AG04450 (cell line): ENCODE measurements at places on chromosomes 5 and 9.
A peak's percentile ranks its signal among the peaks of the same experiment; 100 is the strongest.

DNA sequence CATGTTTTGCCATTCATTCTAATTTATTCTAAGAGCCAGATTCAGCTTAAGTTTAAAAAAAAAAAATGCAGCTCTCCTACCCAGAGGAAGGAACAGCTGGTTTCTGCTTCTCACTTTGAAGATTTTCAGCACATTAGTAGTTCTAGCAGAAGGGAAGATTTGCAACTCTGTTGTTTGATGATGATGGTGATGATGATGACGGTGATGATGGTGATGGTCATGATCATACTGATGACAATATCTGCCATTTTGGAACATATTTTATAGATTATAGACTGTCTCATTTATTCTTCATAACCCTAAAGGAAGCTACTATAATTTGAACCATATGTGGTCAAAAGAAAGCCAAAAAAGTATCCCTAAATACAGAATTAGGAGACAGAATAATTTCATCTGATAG, 7.9 kb upstream of the MED10 start:
- no peak for DNase-seq

- DNase-seq: peak; percentile 81
These were observed 116.8 kb downstream of the MACIR start for GRCh38 chr5:103375350-103375749.

- DNase-seq: peak; percentile 43
These were observed 4.2 kb downstream of the SKP2 start for GRCh38 chr5:36156121-36156601.

GRCh38 chr5:130155345-130156011, 251.2 kb downstream of the CHSY3 start:
- DNase-seq: no peak

DNA sequence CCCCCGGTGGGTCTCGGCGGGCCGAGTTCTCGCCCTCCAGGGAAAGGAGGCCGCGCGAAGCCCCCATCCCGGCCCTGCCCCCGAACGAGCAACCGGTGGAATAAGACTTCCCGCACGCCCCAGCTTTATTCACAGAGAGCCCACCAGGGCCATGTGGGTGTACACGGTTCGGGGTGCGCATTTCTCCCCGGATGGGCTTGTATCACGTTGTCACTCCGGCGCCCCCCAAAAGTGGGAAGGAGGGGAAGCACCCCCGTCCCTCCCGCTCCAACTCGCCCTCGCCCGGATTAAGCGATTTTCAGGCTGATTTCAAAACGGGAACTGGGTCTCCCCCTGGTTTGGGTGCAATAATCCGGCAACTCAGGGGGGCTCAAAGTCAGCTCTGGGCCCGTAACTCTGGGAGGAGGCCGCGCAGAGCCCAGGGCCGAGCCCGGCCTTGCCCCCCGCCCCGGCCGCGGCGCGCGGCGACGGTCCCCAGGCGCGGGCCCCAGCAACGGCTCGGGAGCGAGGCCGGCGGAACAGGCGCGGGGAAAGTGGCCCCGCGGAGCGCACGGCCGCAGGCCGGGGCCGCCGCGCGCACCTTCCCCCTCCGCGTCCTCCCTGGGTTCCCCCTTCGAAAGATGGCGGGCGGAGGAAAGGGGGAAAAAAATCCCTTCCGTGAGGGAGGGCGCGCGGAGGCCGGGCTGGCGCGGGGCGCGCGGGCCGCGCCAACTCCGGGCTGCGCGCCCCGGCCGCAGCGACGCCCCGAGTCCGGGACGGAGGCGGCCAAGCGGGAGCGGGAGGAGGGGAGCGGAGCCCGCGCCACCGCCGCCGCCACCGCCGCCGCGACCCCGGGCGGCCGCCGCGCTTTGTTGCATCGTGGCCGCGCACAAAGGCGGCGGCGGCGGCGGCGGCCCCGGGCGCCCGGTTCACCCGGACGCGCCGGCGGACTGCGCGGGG, 644 bp downstream of the BRD3 start:
- DNase-seq: no peak

- DNase-seq: no peak
These were observed 20.1 kb downstream of the SYK start for GRCh38 chr9:90821697-90822096.

DNA sequence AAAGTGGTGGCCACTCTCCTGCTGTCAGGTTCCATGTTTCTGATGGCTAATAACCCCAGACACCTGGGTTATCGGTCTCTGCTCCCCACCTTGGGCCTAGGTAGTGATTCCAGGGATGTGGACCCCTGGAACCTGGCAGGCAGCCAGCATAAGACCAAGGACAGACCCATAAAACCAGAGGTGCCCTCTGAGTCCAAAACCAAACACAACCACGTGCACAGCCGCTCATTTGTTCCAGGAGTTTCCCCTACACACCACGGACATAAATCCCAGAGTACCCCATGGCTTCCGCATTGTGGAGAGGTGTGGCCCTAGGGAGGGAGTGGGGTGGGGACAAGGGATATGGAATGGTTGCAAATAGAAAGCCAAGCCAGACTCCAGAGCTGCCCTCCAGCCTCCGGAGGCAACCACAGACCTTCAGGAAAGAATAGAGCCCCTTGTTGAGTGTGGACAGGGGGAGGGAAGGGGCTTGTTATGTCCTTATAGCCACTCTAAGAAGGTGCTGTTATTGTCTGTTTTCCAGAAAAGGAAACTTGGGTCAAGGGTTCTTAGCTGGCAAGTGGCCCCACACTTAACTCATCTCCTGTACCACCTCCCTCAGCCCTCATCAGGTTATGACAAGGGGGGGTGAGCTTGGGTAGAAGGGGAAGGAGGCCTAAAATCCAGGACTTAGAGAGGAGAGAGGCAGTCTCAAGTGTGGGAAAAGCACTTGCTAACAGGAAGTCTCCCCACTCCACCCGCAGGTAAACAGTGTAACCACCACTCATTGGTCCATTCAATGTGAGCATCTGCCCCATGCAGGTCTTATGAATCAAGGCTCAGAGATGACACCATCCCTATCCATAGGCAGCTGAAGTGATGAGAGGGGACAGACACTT, 23.6 kb upstream of the CYSTM1 start:
- DNase-seq: no peak

- DNase-seq: no peak
These were observed 58.1 kb downstream of the ANGPTL2 start for GRCh38 chr9:127064335-127064734.

DNA sequence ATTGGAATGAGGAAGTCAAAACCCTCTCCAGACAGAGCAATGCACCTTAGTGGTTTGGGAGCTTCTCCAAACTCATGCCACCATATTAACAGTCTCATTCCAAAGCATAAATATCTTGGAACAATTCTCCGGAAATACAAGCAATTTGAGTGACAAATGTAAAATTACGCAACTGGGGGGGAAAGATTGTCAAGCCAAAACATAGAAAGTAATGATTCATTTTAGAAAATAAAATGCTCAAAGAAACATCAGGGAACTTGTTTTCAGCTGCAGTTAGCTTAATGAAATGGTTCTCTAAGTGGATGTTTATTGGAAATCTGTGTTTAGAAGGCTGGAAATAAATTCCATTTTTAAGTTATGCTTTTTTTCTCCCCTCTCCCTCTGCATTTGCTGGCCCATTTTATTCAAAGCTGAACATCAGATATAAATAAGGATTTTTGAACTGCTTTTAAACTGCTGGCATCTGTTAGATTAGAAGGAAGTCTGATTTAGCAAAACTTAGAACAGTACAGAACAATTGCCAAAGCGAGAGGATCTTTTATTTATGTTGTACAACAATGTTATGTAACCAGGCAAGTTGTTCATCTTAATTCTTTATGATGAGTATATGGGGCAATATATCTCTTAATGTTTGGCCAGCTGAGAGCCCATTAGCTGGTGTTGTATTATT, 551.9 kb downstream of the PRELID2 start:
- DNase-seq: no peak

DNA sequence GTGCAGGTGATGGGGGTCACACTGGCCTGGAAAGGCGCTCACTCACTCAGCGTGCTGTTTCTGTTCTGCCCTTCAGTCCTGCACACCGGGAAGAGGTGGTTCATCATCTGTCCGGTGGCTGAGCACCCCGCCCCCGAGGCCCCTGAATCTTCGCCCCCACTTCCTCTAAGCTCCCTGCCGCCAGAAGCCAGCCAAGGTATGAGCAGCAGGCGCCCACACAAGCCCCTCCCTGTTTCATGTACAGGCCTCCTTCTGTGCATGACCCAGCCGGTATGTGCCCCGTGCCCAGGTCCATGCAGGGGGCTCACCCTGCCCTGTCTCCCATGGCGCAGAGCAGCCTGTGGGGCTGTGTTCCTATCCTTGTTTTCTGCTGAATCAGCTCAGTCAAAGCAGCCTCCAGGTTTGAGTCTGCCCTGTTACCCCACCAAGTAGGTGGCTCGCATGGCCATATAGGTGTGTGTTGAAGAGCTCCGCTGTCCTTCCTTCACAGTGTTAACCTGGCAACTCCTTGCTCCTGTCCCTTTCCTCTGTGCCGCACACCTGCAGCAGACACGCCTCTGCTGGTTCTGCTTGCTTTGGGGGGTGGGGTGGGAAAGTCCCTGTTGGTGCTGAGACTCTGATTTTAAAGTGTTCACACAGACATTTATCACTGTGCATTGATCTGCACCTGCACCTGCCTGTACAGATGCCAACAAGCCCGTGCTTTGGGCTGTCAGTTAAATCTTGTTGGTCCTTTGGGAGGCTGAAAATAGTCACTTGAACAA, 84.8 kb downstream of the WNK2 start:
- no peak for DNase-seq

GRCh38 chr5:79055017-79055416, 14.5 kb downstream of the DMGDH start:
- no peak for DNase-seq

- no peak for DNase-seq
These were observed 26.6 kb downstream of the DYNC2I2 start for GRCh38 chr9:128629852-128630545.

DNA sequence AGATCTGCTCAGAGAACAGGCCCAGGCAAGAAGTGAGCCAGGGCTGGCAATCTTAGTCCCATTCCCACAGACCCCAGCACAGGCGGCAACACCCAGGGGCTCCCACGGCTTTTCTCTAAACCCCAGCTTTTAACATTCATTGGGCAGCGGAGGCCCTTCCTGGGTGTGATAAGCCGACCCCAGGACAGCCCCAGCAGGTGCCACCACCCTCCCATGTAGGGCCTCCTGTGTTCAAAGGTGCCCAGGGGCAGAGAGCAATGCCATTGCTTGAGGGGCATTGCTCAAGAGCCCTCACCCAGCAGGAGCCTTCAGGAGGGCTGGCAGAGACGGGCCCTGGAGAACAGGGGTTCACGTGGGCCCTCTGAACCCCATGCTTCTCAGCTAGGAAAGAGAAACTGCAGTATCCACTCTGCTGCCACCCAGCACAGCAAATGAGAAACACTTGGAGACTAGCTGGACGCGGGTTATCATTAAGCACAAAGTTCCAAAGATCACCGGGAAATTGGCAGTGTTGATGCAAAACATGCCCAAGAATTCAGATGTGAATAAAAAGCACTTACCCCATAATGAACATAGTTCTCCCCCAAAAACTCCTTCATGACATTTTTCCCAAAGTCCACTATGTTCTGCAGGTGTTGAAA, 13.9 kb downstream of the IPPK start:
- DNase-seq: no peak

- DNase-seq: no peak
These were observed 65.4 kb downstream of the CMYA5 start for GRCh38 chr5:79754865-79755555.

GRCh38 chr9:95188459-95188858, 129.1 kb downstream of the FANCC start:
- DNase-seq: no peak

DNA sequence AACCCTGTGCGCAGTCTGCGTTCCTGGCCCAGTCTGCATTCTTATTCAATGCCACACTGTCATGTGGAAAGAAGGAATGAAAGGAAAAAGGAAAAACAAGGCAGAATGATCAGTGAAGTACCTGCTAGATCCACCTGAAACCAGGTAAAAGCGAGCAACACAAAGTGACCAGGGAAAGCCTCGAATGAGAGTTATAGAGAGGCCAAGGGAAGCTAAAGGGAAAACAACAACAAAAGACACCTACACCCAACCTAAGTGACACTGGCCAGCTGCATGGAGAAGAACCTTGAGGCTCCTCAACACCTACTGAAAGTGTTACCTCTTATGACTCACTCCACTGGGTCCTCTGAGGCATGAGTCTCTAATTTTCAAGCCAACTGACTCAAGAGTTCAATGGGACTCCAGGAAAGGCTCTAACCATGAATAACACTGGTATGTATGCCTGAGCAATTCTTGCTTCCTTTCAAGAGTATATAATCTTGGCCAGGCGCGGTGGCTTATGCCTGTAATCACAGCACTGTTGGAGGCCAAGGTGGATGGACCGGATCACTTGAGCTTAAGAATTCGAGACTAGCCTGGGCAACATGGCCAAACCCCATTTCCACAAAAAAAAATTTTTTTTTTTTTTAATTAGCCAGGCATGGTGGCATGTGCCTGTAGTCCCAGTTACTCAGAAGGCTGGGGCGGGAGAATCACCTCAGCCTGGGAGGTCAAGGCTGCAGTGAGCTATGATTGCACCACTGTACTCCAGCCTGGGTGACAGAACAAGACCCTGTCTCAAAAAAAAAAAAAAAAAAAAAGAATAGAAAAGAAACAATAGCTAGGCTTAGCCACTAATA, 29.0 kb downstream of the MTMR12 start:
- DNase-seq: no peak

GRCh38 chr9:38305582-38305981, 86.9 kb upstream of the ALDH1B1 start:
- no peak for DNase-seq

- DNase-seq: no peak
These were observed 412.7 kb downstream of the PIK3R1 start for GRCh38 chr5:68628082-68628814.
